ENCODE measurements at places on chromosomes 1 and 21. TPM values are rescaled to one million over a fixed set of nuclear protein-coding genes. Genes with fewer than 3 reads are reported as not detected.

DNA sequence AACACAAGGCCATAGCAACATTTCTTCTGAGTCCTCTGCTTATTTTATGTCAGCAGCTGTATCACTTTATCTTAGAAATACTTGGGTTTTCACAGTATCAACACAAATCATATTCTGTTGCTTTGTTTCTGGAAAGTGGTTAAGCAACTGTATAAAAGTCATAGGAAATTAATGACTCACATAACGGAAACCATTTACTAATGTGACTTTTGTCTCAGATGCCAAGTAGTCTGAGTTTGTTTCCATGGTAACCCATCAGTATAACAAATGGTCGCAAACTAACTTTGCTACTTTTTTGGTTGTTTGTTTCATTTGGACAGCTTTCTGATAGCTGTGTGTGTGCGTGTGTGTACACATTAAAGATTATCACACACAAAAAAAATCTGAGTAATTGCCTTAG lies 31.1 kb downstream of the EEIG2 start:
- peak; percentile 95 for DNase-seq

GRCh38 chr1:201505503-201505890 lies 1.4 kb downstream of the CSRP1 start:
- DNase-seq: peak; percentile 76

GRCh38 chr1:233470741-233471499 lies 143.0 kb upstream of the KCNK1 start:
- DNase-seq: no peak

DNA sequence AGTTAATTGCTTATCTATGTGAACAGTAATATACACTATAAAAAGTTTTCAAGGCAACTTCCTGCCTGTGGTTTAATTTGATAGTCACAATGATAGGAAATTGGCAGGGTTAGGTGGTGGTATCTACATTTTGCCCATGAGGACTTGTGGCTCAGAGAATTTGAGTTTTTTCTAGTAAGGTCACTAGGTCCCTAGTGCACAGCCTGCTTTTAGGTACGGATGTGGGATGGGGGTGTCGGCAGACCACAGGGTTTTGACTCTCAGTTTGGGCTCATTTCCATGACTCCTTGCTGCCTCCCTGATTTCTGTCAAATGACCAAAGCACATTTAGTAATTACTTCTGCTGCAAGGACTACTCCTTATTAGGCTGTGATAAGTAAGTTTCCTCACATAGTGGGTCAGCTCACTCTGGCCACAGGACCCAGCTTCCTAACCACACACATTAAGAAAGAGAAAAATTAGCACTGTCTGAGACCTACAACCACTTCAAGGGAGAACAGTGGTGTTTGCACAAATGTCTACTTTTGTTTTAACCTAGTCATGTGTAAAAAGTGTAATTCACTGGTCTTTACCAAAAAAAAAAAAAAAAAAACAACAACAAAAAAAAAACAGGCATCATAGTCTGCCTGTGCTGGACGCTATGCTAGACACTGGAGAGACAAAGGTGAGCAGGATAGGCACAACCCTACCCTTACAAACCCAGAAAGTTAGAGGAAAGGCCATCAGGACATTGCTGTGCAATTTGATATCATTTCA lies 43.7 kb downstream of the MRPL39 start:
- DNase-seq: no peak

The SELL gene
- 15.1 TPM for total RNA-seq

The CHODL gene
- 0.37 TPM for total RNA-seq

The GRIK1 gene
- 0.26 TPM for total RNA-seq

The RBP7 gene
- 2.1 TPM for total RNA-seq
